ENCODE measurements at places on chromosomes 6 and 20.

DNA sequence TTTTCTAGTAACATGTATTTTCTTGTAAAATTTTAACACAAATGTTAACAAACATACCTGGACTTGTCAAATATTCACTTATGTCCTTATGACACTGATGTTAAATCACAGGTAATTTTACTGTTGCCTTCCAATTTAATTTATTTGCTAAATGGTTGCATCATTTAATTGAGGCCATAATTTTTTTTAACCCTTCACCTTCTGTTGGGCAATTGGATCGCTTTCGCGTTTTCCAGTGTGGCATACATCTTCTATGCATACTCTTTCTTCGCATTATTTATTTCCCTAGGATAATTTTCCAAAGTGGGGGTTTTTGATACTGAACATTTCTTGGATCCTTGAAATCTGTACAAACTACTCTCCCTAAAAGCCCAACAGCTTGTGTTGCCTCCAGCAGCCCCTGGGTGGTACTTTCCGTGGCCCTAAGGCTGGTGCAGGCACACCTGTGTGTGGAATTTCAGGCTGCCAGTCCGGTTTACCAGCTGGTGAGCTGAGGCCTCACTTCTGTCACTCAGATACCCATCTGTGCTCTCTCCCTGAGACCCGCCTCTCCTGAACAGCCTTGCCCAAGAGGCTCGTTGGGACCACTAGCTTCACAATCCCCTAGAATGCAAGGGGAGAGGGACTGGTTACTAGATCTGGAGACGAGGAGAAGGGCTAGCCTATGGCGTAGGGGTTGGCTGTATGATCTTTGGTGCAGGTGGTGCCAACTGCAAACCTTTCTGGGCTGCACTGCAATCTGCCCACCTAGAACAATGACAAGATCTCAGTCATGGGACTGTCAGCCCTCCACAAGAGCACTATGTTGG lies 11.2 kb upstream of the C20orf144 start:
- no peak for DNase-seq

DNA sequence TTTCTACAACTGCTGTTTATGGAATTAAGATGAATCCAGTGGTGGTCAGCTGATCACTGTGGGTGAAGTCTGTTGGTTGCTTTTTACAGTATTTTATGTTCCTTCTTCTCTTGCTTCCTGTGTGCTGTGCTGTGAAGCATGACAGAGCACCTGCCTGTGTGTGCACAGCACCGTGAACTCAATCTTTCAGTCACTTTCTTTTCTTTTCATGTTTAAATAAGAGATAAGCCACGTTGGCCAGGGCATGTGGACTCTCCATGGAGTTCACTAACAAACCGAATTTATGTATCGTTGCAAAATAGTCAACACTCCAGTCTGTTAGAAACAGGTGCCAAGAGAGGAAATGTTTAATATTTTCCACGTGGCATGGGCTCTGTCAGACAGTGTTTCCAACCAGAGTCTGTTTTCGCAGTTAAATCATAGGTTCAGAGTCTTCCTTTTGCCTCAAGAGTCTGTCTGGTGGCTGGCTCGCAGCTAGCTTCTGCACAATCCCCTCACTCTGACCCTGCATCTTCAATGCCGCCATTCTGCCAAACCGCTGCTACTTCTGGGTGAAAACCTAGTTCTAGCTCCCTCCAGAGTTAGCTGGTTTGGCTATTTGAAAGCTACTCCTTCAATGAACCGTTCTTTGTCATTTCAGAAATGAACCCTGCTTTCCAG lies 73.2 kb downstream of the QRSL1 start:
- DNase-seq: peak; percentile 79

DNA sequence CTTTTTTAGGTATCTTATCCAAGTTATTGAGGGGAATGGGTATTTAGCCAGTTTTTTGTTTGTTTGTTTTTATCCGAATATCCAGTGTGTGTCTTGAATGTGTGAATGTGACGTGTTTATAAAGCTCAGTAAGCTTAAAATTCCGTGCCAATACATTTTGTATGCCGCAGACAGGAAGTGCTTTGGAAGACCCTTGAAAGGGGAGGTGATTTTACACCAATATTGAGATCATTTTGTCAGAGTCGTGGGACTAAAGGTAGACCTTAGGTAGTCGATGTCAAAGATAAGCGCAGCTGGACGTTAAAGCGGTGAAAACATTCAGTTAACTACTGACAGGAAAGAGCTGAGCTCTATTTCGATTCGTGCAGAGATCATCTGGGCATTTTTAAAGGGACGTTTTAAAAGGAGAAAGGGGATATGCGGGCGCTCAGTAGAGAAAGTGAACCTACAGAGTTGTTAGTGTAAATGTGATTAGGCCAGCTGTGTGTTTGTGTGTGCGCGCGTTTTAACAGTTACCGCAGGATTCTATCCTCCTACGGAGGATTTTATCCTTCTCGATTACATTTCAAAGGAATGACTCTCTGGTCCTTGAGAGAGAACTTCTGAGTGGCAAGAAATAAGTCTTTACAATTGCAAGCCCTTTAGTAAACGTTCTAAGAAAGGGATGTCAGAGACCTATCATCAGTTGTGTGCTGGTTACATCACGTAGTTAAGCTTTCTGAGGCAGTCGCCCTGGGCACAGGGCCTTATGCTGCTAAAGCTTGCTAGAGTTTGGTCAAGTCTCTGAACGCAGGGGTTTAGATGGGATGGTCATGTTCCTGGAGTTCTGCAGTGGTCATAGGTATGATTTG lies 625 bp upstream of the ECHDC1 start:
- DNase-seq: peak; percentile 45

GRCh38 chr6:160767647-160768019 lies 65.6 kb downstream of the PLG start:
- DNase-seq: no peak

DNA sequence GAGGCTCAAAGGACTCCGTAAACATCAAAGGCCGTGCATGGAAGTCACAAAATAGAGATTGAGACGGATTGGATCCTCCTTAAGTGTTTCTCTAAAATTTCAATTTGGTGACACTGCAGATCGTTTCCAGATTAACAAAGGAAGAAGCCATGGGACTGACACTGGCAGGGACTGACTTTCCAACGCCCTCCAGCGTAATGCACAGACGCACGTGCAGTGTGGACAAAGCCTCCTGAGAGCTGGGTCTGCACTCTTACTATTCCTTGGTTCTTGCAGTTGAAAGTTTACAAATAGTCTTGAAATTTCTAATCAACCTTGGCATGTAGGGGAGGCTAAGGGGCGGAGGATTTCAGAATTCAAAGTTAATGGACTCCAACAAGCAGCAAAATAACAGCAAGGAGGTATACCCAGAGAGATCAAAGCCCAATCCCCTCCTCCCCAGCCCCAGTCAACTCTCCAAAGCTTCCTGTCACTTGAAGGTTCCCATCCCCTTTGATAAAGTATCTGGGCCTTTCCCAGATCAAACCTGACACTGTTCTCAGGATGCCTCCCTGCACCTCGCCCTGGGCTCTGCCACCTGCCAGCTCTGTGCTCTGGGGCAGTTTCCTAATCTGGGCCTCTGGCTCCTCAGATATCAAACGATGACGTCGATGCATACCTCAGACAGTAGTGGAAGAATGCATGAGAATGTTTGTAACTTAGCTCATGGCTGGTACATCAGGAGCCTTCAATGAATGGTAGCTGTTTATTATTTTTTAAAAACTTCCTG lies 106.5 kb upstream of the TRAF3IP2 start:
- no peak for DNase-seq

DNA sequence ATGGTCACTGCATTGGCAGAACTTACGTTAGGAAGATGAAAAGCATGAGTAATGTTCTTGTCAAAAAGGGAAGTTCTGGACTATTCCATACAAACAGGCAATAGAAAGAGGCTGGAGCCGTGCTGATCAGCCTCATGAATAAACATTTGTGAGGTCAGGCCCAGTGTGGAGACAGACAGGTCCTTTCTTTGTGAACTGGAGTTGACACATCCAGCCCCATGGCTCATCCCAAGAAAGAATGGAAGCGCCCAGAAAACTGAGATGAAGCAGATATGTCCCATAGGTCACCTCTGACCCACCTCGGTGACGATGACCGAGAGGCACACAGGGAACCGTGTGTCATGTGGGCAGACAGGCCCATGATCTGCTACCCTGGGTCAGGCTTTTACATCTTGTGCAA lies 276.0 kb upstream of the SGK1 start:
- no peak for DNase-seq

- DNase-seq: no peak
Measured at GRCh38 chr20:57265997-57266290, 497 bp downstream of the BMP7 start.

DNA sequence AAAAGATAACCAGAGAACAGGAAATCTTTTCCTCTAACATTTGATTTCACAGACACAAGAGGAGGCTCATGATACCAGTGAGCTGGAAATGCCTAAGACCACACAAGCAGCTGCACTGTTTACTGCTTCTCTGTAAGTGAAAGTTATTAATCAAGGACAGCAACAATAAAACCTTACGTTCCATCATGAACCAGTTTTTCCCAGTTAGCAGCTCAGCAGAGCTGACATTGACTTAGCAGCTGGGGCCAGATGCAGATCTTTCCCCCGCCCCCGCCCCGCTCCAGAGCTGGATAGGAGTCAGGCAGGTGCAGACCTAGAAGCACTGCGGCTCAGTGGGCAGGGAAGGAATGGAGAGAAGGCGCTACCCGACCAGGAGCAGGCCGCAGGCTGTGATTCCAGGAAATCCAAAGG lies 275.2 kb downstream of the GMDS start:
- DNase-seq: no peak

DNA sequence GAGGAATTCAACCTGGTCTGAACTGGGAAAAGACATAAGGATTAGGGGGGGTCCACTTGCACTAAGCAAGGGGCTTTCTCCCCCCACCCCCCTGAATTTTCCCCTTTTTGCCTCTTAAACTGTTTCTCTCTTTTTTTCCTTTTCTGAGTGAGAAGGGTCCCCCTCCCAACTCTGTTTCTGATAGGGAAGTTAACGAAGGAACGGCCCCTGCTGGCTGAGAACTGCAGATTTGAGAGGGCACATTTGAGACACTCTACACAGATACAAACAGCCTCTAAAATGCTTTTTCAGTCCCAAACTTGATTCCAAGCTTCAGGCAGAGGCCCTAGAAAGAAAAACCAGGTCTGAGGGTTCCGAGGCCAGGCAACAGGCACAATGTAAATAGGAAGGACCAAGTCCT lies 91.7 kb downstream of the JARID2 start:
- no peak for DNase-seq

DNA sequence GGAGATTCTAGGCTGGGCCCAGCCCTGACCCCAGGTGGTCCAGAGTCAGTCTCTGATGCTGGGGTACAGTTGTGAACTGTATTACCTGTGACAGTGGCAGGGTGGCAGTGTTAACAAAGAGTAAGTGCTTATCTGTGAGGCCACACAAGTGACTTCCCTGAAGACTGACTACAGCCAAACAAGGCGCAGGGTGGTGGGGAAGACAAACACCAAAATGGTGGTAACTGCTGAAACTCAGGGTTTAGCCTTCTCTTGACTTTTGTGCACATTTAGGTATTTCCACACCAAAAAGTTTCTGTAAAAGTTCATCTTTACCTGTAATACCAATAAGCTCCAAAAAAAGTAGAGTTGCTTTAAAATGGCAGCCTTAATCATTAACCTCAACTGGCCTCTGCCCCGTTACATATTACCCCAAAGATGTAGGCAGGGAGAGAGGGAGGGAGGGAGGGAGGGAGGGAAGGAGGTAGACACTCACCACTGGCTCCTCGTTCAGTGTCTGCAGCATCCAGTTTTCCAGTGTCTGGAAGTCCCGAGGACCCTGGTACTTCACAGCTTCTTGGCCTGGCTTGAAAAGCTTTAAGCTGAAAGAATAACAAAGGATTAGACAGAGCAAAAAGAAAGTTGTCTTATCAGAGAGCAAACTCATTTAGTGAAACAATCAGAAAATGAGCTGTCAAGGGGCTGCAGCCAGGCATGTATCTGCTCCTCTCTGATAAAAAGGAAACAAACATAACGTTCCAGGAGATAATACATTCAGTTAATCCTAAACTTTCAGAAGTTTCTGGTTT lies 11.3 kb downstream of the TXNDC5 start:
- peak; percentile 74 for DNase-seq

GRCh38 chr6:26064619-26065257 lies 22.5 kb upstream of the HFE start:
- peak; percentile 68 for DNase-seq

DNA sequence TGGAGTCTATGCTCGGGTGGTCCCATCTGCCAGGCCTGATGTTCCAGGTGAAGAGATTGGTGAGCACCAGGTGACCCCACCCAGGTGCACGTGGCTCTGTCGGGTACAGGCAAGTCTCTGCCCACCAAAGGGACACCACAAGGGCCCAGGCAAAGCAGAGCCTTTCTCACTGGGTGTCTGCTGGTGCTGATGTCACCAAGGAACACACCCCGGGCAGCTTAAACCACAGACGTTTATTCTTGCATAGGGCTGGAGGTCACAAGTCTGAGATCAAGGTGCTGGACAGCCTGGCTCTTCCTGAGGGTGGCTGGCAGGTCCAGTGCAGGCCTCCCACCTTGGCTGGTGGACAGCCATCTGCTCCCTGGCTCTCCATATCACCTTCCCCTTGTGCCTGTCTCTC lies 100.7 kb upstream of the CD93 start:
- no peak for DNase-seq

- no peak for DNase-seq
Measured at GRCh38 chr6:116265041-116265829, 11.4 kb upstream of the TSPYL4 start.

DNA sequence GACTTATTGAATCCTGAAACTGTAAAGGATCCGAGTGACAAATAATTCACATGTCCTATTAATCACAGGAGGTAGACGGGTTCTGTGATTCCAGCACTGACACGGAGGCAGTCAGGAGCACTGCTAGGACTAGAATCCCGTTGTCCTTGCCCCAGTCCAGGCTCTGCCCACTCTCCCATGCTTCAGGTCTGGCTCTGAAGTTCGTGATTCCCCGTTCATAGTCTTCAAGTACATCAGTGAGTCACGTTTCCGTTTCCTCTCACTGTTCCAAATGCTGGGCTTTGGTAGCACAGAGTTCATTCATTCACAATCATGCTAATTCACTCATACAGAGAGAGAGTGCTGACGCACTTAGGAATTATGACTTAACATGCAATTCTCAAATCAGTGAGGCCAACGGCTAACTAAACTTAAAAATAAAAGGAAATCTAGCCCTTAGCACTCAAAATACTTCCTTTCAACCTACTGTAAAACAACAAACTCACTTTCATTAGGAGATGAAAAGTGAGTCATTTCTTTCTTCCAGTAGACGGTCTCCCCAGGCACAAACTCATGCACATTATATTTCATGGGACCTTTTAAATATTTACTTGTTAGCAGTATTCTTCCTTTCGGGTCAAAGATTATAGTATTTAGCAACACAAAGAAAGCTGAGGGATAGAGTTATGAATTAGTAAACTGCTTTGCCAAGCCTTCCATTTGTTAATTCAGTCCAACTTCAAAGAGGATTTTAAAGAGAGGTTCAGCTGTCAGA lies 94.0 kb upstream of the NHSL1 start:
- peak; percentile 78 for DNase-seq

- no peak for DNase-seq
Measured at GRCh38 chr20:64090165-64090564, 6.0 kb upstream of the LKAAEAR1 start.
